ENCODE measurements at places on chromosomes 7 and 10.
A peak's percentile ranks its signal among the peaks of the same experiment; 100 is the strongest.

GRCh38 chr7:114298011-114298410 lies 116.6 kb upstream of the FOXP2 start:
- no peak for DNase-seq

DNA sequence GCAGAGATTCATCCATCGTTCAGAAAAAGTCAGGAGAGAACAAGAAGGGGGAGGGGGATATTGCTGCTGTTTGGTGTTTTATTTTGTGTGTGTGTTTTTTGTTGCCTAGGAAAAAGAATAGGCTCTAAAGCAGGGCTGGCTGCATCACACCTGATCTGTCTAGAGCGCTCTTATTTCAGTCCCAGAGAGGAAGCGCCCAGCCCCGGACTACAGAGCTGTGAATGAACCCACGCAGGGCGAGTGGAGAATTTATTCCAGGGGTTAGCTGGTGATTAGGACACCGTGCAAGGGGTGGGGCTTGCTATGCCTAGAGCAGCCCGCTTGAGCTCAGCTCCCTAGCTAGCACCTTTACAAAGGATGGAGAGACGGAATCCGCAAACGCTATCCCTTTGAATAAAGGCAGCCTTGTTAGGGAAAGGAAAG lies 621 bp upstream of the FAM13C start:
- DNase-seq: no peak

GRCh38 chr10:29392376-29393021 lies 103.6 kb downstream of the LYZL1 start:
- peak; percentile 17 for DNase-seq

DNA sequence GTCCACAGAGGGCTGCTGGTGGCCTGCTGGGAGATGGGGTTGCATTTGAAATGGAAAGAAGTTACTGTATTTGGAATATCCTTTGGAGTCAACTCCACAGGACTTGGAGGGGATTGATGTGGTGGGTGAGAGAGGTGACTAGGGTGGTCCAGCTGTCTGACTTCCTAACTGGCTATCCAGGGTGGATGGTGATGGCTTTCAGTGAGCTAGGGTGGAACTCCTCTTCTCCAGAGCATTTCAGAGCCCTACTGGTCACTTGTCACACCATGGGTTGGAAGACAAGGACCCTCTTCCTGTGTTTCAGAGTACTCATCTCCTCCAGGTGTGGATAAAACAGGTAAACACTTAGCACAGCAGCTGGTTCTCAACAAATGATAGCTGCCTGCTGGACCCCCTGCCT lies 3.3 kb upstream of the ADAMTS14 start:
- DNase-seq: no peak

DNA sequence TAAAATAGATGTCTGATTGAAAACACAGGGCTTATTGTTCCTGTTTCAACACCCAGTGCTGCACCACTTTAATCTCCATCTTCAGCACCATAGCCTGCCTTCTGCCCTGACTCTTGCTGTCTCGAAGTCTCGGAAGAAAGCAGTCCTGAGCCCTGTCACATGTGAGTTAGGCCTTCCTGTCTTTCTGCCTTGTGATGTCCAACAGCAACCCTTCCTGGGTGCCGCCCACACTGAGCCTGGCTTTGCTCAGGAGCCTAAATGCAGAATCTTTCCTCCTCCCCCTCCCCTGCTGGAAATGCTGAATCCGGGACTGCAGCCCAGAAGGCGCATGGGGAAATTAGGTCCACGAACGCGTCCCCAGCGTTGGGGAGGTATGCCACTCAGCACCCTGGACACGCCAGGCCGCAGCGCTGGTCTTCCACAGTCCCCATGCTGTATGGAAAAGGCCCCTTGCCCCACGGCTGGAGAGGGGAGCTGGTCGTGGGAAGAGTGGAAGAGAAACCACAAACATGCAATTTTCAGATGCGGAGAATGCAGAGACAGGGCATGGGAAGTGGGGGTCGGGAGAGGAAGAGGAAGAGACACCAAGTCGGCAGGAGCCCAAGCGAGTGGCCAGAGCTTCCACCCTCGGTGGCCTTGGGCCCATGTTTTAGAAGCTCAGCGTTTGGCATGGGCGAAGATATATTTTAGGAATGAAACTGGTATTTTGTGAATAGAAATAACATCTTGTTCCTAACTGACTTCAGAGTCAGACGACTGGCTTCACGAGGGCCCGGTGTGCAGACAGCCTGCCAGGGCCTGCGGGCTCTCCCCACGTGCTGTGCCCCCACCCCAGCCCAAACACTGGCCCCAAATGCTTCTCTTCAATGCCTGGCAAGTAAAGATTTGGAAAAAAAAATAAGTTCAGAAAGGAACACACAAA lies 656.1 kb upstream of the FOXK1 start:
- DNase-seq: no peak

DNA sequence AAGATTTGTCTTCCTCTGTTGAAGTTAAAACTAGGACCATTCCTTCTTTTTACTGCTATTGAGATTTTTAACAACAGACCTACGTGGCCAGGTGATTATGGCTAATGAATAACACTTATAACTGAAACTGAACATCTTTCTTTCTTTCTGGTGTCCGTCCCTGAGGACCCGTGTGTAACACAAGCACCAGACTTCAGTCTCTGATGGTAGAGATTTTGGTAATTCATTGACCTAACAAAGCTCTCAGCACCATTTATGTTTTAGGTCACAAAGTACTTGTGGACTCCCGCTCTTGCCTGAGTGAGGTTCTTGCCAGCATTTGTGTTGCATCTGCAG lies 40.4 kb upstream of the TMEM229A start:
- no peak for DNase-seq

DNA sequence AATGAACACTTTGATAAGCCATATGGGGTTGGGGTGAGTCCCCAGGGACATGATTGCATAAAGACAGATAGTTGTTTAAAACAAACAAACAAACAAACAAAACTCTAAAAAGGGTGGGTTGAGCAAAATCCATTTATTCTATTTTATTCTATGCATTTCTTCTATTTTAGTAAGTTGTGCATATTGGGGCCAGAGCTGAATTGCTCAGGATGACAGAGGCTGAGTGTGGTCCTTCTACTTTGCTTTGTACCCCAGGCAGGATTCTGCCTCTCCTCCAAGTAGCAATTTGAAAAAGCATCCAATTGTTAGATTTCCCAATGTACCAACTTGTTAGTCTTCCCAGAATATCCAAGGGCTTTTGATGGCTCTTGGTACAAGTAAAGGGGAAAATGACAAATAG lies 29.2 kb upstream of the XPNPEP1 start:
- no peak for DNase-seq

GRCh38 chr7:108525327-108525984 lies 479 bp downstream of the PNPLA8 start:
- DNase-seq: no peak

DNA sequence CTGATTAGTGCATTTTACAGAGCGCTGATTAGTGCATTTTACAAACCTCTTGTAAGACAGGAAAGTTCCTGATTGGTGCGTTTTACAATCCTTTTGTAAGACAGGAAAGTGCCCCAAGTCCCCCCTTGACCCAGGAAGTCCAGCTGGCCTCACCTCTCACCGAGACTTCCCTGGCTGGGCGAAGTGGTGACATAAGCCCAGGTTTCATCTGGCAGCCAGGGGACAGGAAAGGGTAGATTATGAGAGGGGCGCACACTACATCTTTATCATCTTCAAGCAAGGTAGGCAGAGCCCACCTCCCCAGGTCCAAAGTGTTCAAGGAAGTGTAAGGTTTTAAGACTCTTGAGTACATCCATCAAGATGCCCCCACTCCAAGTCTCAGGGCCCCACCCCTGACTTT lies 5.5 kb upstream of the GDF10 start:
- no peak for DNase-seq

DNA sequence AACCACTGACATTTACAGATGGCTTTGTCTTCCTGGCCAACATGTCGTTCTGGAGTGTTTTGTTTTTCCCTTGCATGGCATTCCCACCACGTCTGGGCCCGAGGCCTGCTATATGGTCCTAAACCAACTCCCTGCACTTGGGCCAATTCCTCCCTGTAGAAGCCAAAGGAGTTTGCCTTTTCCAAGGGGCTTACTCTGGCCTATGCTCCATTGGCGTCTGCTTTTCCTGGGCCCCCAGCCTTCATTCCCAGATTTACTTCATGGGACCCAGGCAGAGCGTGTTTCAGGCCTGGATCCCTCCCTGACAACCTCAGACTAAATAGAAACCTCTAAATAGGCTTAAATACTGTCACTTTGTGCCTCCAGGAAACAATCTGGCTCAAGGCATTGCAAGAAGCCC lies 60.7 kb downstream of the MINDY4 start:
- no peak for DNase-seq

GRCh38 chr7:92987095-92987494 lies 130.7 kb downstream of the SAMD9 start:
- DNase-seq: no peak

DNA sequence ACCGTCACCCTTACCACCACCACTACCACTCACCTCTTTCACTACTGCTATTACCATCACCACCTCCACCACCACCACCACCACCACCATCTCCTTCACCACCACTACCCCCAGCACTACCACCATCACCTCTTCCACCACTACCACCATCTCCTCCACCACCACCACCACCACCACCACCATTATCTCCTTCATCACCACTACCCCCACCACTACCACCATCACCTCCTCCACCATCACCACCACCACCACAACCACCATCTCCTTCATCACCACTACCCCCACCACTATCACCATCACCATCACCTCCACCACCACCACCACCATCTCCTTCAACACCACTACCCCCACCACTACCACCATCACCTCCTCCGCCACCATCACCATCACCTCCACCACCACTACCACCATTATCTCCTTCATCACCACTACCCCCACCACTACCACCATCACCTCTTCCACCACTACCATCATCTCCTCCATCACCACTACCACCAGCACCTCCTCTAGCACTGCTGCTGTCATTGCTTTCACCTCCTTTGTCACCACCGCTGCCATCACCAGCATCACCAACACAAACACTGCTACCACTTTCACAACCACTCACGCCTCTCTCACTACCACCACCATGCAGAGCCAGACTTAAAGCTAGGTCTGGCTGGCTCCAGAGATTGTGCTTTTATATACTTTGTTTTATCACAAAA lies 109.3 kb downstream of the ICA1 start:
- no peak for DNase-seq

DNA sequence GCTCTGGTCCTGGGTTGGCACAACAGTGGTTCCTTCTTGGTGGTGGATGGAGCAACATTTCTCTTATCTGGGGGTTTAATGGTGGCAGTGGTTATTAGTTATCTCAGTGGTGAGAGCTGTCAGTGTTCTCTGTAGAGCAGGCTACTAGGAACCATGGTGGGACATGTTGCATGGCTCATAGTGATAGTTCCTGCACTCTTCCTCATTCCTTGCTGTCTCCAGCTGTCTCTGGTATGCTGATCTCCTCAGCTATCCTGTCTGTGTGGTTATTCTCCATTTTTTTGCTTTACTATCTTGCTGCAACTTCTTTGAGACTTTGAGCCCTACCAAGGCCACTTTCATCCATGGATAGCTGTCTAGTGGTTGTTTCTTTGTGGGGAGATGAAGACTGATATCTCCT lies 44.0 kb downstream of the CCDC7 start:
- no peak for DNase-seq

- DNase-seq: no peak
Measured at GRCh38 chr7:149707448-149707886, 65.9 kb downstream of the ZNF467 start.

DNA sequence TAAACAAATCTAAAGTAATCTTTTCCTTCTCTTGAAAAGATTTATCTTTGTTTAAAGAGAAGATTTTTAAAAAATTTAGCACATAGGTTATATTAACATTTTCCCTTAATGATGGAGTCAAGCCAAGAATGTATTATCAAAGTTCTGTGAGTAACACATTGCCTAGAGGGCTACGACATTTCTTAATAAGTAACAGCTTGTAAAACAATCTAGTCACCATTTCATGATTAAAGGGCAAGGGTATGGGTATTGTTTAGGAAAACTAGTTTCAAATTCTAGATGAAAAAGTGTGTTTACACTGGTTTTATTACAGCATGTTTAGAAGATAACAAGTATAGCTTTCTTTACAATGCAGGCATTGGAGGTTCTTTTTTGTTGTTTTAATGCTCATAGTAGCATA lies 28.6 kb upstream of the LAMB4 start:
- DNase-seq: no peak

GRCh38 chr7:108165723-108166122 lies 35.6 kb upstream of the LAMB4 start:
- no peak for DNase-seq

DNA sequence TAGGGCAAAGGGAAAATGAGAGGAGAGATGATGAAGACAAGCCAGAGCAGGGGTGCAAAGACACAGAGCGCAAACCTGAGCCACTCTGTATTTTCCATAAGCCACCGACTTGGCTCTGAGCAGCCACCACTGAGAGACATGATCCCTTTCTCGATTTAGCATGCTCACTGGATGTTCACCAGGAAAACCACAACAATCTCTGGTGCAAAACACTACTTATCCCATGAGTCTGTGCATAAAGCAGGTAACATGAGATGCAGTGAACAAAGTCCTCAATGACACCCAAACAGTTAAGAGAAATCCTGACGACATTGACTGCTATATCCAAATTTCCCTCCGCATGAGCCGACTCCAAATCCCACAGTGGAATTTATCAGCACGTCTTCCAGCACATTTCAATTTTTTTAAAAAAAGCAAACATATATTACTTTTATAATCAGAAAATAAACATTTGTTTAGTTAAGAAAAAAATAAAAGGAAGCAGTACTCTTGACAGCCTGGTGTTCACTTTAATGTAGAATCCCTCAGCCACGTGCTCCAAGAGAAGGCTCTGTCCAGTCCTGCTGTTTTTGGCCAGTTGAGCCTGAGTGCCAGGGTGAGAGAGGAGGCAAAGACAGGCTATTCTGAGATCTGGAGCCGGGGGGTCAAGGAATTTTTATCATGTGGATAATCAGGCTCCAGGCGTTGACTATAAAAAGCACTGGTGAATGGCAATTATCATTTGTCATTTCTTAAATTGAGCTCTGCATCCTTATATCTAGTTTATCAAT lies 238.4 kb downstream of the KCNMA1 start:
- no peak for DNase-seq

- no peak for DNase-seq
Measured at GRCh38 chr7:148863324-148863723, 20.8 kb downstream of the EZH2 start.

DNA sequence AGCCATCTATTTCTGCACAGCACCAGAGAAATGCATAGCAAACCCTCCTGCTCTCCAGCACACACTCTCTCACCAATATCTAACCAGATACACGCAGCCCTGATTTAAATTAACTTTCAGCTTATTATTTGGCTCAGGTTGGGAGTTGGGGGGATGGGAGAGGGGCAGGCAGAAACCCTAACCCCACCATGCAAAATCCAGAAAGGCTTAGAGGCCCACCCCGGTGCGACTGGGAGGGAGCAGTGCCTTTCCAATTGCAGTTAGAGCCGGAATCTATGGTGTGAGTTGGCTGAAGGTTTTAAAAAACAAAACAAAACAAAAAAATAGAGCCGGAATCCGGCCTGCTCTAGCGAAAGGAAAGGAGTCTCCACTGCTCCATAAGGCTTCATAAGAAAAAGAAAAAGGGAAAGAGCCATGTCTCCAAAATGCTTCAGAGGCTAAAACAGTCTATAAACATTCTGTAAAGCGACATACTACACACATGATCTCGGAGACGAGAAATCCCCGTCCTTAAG lies 2.9 kb downstream of the IGF2BP3 start:
- no peak for DNase-seq

GRCh38 chr10:27884185-27884641 lies 114.7 kb downstream of the ODAD2 start:
- DNase-seq: no peak
